ENCODE measurements at places on chromosomes 7 and 10.

DNA sequence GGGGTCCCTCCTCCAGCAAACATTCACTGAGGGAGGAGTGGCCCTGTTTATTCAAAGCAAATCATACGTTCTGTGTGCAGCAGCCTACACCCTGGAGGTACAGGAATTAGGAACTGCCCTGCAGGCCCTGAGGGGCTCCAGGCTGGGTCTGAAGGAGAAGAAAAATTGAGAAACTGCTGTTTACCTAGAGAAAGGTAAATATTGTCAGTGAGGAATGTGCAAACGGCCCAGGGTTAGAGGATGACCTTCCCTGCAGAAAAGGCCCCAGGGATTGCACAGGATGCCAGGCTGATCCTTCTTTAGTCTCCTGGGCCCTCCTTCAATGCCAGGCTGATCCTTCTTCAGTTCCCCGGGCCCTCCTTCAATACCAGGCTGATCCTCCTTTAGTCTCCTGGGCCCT lies 5.7 kb downstream of the CALML5 start:
- DNase-seq, result no peak

GRCh38 chr10:13668126-13668525 lies 81.4 kb downstream of the PRPF18 start:
- DNase-seq, result no peak

- DNase-seq, result no peak
These were observed 228.8 kb upstream of the FAM3C start for GRCh38 chr7:121624958-121625357.

GRCh38 chr10:114735946-114736345 lies 77.9 kb upstream of the ABLIM1 start:
- no peak for DNase-seq

All from MM.1S (cell line).